ENCODE measurements at places on chromosomes 16 and 17.

GRCh38 chr17:1087381-1088241 is 90.7 kb downstream of the TIMM22 start:
- no peak for DNase-seq

DNA sequence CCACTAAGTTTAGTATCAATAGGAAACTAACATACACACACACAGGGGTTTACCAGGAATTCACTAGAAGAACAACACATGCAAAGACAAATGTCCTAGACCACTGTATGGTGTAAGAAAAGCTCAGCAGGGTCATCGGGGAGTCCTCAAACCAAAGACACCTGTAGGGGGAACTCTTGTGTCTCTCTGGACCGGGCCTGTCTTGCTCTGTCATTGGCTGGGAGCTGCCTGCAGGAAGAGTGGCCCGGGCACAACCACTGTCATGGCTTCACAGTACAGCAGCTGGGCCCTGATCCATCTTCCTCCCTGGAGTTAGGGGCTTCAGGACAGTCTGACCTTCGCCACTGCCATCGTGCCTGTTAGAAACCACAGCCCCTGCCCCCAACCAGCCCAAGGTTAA is 263.6 kb upstream of the DYNLRB2 start:
- DNase-seq = no peak

- DNase-seq = no peak
Measured at GRCh38 chr17:74185571-74186185, 17.8 kb upstream of the RPL38 start.

GRCh38 chr17:1351275-1351674 is 48.7 kb downstream of the YWHAE start:
- no peak for DNase-seq

DNA sequence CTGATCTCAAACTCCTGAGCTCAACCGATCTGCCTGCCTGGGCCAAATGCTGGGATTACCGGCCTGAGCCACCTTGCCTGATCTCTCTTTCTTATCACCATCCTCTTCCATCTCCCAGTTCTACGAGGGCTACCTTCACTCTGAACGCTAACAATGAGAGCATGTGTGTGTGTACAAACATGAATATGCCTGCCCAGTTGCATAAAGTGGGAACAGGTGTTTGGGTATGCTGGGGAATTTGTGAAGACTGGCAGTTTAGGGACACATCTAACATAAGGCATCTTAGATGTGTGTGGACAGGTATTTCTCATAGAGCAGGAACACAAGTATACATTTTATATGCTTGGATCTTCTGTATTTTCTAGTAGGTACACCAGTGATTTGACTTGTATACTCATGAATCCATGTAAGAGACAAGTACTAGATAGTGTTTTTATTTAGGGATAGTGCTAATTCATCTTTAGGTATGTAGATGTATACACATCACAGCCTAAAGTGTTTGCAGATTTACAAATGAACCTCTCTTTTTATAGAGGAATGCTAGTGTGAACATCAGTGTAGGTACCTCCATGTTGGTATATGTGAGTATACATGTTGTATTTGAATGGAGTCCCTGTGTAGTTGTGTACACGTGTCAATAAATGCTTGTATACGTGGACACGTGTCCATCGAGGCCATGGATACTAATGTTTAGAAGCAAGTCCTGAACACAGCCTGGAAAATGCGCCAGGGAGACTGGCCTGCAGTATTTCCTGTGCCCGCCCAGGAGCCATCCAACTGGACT is 1.2 kb upstream of the DLX4 start:
- DNase-seq = no peak

DNA sequence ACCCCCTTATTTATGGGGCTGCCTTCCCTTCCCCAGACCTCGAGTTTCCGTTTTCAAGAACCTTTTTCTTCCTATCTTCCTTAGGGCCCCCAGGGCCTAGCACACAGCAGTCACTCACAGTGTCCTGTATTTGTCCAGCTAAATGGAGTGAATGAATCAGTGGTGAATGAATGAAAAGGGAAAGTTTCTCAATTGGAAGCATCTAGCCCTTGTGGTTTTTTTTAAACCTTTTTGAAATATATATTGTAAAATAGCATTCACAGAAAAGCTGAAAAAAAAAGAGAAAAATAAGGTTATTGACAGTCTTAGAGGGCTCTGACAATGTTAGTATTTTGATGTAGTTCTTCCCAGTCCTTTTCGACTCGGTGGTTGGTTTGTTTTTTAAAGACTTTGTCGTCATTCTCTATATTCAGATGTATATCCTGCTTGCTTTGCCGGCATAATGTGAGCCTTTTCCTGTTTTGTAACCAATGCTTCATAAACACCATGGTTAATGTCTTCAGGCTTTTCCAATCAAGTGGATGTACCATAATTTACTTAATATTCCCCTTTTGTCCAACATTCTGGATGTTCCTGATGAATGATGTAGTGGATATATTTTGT is 45.3 kb downstream of the RAI1 start:
- no peak for DNase-seq

- DNase-seq = no peak
Measured at GRCh38 chr16:58499615-58500351, at the start of gene NDRG4. Gene NDRG4, plus strand, starts transcription at chr16:58500143. Its CDS starts 106 bp downstream, at chr16:58500249.

GRCh38 chr17:67517325-67517724 is 140.2 kb downstream of the PITPNC1 start:
- DNase-seq = no peak

- no peak for DNase-seq
Measured at GRCh38 chr16:89700649-89701424, 668 bp downstream of the SPATA2L start.

- DNase-seq = no peak
Measured at GRCh38 chr17:2874189-2874686, 78.0 kb downstream of the RAP1GAP2 start.

All from SIG-M5 (cell line).